Activated CD4-positive, alpha-beta T cell treated with anti-CD3 and anti-CD28 coated beads, Interleukin-2, amount 10 ng/mL, durations not matched to agents 7 days and 5 days (primary cell): ENCODE measurements at places on chromosomes 2 and 18.

GRCh38 chr2:127392133-127392827, 4.5 kb upstream of the MAP3K2 start:
- DNase-seq = no peak

- DNase-seq = no peak
These were observed 73.3 kb upstream of the PPP1CB start for GRCh38 chr2:28678175-28678855.

DNA sequence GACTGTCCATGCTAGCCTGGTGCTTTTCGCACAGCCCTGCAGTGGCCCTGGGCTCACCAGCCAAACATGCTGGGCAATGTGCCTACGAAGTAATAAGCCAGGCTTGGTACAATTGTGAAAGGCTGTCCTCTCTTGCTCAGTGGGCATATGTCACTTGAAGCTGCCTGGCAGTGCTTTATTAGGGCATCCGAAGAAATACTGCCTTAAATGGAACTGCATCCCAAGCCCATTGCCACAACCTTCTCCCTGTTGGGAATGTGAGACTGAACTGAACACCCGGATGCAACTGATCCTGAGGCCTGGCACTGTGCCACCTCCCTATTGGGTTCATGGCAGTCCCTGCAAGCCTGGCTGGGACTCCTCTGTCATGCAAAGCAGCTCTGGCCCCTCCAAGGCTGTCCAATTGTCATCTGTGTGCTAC, 15.9 kb downstream of the CAPG start:
- DNase-seq = no peak

DNA sequence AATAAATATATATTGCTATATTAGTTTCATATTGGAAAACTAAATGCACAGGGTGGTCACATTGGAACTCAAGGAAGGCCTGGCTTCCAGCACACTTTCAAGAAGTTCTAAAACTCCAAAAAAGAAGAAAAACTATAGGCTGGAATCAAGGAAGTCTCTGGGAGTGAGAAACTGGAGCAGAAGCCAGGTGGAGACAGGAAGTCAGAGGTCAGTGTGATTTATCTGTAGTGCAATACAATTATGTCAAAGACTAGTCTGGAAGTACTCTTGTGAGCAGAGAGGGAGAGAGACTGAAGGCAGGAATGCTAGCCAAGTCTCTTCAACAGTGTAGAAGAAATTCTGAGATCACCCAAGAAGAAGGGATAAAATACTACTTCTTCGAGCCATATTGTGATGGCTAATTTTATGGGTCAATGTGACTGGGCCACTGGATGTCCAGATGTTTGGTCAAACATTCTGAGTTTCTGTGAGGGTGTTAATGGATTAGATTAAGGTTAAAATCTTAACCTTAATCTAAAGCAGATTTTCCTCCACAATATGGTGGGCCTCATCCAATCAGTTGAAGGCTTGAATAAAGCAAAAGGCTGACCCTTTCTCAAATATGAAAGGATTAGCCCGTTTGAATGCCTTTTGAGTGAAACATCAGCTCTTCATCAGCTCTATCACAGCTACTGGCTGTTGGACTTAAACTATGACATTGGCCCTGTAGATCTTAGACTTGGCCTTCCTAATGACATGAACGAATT, 208.0 kb downstream of the TDRD15 start:
- no peak for DNase-seq

- no peak for DNase-seq
These were observed 2.7 kb upstream of the SGPP2 start for GRCh38 chr2:222421626-222422025.

DNA sequence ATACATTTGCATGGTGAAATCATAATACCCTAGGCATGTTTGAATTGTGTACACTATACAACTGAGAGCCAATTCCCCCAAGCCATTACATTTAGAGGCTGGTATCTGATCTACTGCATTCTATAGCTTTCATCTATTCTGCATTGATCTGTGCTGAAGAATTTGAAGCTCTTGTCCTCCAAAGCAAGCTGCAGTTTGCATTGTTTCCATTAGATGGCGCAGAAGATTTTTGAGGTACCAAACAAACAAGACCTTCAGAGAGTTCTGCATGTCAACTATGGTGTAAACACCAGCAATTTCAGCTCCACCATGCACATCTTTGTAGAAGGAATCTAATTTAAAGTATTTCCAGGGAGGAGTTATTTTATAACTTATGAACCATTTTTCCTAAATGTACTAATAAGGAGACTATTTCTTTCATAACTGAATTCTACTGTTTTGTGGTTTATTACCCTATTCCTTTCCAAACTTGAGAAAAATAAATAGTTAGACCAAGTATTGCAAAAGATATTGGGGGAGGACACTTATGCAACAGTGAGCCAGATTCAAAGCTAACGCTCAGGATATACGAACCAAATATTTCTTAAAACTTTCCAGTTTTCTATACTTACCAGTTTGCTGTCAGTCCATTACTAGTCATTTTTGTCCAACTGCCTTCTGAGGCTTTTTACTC, 761.8 kb upstream of the ACVR2A start:
- peak; percentile 74 for DNase-seq

GRCh38 chr2:36355890-36356297, 316 bp downstream of the CRIM1 start:
- DNase-seq = no peak

- no peak for DNase-seq
These were observed 86.4 kb upstream of the FBXO11 start for GRCh38 chr2:47992671-47993070.

GRCh38 chr2:11102956-11103860, 52.1 kb upstream of the SLC66A3 start:
- DNase-seq = no peak

DNA sequence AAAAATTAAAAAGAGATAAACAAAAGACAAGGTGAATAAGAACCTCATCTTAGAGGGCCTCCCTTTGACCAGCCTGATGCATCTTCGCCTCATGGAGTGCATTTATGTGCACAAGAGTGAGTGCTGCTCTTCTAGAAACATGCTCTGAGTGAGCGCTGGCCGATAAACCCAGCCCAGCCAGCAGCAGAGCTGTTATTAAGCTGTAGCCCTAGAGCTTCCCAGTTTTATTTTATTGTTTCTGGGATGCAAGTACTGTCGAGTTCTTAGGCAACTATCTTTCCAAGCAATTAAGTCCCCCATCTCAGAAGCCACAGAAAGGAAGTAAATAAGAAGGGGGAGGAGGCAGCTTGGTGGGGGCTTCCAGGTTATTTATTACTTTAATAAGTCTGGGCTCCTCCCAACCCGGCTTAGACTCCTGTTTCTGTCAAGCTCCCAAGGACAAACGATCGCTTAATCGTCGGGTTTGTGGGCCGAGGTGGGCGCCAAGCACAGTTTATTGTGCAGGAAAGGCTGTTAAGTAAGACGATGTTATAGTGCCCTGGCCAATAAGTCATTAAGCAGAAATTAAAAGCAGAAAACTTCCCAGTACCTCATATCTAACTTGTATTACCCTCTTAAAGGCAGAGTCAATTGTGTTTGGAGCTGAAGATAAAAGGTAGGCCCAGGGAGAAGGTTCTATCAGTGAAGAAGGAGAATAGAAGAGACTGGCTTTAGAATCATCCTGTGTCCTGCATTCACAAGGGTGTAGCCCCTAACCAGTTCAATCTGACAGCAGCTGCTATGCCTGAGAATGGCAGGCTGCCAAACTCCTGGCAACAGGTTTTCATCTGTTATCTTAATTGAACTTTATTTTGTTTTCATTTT, 176.3 kb downstream of the PIK3C3 start:
- DNase-seq = no peak

DNA sequence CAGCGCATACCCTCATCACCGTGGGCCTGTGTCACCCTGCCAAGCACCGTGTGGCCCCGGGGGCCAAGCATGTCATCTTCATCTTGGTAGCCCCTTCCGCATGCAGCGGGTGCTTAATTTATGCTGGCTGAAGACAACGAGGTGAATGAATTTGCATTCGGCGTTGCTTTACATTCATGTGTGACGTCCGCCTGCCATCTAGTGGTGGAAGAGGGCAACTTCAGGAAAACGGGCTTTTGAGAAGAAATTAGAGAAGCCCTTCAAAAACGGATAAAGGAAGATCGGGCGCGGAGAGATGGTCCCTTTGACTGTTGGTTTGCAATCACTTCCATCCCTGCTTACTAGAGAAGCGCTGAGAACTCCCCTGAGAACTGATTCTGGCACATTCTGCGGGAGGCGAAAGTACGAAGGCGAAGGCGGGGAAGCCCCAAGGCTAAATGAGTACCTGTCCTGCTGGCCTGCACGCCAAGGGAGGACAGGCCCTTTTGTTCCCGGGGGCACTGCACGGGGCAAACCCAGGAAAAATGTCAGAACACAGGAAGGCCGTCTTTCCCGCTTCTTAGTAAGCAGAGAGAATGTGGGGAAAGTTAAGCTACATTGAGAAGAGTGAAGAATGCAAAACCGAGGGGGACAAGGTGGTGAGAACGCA, 145.9 kb downstream of the ZNF516 start:
- peak; percentile 77 for DNase-seq

- DNase-seq = no peak
These were observed 51.1 kb downstream of the RNF152 start for GRCh38 chr18:61841706-61842105.

- no peak for DNase-seq
These were observed 299.5 kb downstream of the DSC3 start for GRCh38 chr18:30743033-30743432.

GRCh38 chr2:229635371-229635680, 79.0 kb downstream of the DNER start:
- DNase-seq = no peak

DNA sequence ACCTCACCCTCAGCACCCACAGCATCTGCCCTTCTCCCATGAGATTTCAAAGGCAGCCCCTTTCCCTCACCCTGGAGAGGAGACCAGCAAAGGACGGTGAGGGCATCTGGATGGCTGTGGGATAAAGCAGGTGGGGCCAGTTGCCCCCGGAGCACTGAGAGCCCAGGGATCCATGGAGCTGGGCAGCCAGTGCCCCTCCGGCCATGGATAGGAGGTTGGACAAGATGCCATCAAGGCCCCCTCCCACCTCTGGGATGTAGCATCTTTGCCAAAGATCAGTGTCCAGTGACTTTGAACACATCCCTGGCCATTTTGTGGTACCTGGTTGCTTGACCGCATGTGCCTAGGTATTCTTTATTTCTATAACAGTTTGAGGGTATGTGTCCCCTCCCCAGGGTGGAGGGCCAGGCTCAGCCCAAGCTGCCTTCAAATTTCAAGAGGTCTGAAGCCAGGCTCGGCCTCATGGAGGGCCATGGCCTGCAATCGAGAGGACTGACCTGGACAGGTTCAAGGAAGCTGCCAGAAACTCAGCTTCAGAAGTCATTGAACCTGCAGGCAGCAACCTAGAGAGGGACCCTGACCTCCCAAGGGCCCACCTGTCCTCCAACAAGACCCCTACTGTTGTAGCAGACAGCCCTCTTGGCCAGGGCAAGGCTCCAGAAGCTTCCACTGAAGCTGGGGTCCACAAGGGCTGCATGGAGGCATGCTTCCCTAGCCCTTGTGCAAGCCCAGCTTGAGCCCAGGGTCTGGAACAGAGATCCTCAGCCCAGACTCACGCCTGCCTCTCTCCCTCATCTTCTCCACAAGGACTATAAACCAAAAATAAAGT, 55.5 kb upstream of the BIN1 start:
- no peak for DNase-seq

GRCh38 chr2:164662066-164662465, 40.8 kb upstream of the GRB14 start:
- no peak for DNase-seq

GRCh38 chr2:195252018-195252417, 405.0 kb upstream of the SLC39A10 start:
- no peak for DNase-seq
